ENCODE measurements at places on chromosomes 6 and 20.

- DNase-seq: no peak
Measured at GRCh38 chr20:10170261-10170660, 48.4 kb upstream of the SNAP25 start.

- DNase-seq: no peak
Measured at GRCh38 chr20:53735536-53736050, 142.0 kb upstream of the ZNF217 start.

DNA sequence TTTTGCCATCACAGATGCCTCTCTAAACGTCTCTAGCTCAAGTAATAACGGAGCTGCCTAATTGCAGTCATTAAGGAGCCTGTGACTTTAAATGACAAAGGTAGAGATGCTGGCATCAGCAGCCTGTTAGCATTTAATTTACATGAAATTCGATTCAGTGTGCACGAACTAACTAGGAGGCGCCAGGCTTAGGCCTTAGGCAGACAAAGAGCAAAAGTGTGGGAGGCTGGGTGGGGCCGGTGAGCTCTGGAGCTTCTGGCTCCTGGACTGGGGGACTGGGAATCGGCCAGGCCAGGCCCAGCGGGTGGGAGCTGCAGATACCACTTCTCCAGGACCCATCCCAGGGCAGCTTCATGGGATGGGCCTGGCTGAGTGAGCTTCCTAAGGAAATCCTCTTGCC is 170.0 kb upstream of the AGPAT4 start:
- no peak for DNase-seq

GRCh38 chr6:110492584-110492983 is 16.2 kb upstream of the SLC22A16 start:
- no peak for DNase-seq

DNA sequence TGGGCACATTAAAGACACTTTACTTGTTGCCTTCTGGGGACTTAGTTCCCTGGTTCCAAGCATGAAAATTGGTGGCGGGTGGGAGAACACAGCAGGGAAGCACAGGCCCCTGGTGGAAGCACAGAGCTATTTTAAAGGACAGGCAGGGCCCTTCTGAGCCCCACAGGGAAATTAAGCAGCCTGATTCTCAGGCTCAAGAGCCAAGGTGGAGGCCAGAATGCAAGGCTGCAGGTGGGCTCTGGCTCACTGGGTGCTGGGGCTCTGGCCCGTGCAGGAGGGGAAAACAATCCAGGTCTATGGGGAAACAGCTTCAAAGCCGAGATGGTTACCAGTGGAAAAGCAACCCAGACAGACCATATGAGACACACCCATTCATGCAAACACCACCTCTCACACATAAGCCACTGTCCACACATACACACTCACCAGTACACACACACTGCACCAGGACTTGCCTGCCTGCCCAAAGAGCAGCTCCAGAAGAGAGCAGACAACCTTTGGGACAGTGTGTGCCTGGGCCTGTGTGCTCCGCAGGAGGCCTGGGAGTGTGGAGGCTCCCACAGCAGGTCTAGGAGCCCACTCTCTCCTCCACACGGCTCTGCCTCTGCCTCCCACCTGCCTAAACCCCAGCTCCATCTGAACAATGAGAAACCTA is 30.6 kb downstream of the TFEB start:
- DNase-seq: no peak

DNA sequence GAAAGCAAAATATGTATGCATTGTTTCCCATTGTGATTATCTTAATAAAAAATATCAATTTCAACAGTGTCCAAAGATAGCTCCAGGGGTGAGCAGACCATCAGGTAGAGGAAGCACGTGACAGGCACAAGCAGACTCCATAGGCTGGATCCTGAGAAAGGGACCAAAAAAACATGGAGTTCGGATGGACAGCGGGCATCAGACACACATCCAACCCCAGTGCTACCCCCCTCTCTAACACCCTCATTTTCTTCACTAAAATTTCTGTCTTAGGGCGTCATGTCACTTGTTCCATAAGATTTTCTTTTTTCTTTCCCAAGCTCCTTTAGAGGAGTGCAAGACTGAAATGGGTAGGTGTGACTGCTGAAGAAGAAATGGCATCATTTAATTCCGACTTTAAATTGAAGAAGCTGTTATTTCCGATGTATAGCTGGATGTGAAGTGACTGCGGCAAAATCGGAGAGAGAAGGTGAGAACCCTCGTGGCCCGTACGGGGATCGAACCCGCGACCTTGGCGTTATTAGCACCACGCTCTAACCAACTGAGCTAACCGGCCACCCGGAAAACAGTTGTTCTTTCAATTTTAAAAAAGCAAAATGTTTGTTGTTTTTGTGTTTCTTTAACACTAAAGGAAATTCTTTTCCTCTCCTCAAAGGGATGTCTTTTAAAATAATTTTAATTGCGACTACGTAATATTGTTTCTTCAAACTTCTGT is 10.3 kb upstream of the PRSS16 start:
- no peak for DNase-seq

GRCh38 chr20:34998331-34998950 is 42.8 kb downstream of the MYH7B start:
- DNase-seq: no peak

GRCh38 chr6:96542702-96543101 is 20.2 kb upstream of the FHL5 start:
- DNase-seq: no peak

- no peak for DNase-seq
Measured at GRCh38 chr6:30311671-30312070, 15.1 kb upstream of the TRIM39 start.

GRCh38 chr20:13659288-13659687 is 20.6 kb upstream of the TASP1 start:
- no peak for DNase-seq

GRCh38 chr6:150243620-150244314 is 100.9 kb downstream of the PPP1R14C start:
- no peak for DNase-seq

- DNase-seq: no peak
Measured at GRCh38 chr6:119476554-119476953, 127.0 kb upstream of the MAN1A1 start.

GRCh38 chr6:111541026-111541681 is 58.1 kb upstream of the REV3L start:
- no peak for DNase-seq

DNA sequence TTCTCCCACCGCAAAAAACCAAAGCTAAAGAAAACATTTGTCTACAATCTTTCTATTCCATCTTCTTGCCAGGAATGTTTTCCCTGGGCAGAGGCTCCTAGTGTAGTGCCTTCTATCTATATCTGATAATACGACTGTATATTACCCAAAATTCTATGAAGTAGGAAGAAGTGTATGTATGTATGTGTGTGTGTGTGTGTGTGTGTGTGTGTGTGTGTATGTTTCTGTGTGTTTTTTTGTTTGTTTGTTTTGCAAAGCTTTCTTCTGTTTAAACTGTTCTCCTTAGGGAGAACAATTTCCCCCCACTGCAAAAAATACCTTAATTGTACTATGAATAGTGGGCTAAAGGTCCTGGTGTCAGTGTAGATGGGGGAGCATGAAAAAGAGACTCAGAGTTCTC is 312.6 kb upstream of the CITED2 start:
- DNase-seq: no peak

GRCh38 chr6:30487926-30488325 is 1.4 kb upstream of the HLA-E start:
- no peak for DNase-seq

DNA sequence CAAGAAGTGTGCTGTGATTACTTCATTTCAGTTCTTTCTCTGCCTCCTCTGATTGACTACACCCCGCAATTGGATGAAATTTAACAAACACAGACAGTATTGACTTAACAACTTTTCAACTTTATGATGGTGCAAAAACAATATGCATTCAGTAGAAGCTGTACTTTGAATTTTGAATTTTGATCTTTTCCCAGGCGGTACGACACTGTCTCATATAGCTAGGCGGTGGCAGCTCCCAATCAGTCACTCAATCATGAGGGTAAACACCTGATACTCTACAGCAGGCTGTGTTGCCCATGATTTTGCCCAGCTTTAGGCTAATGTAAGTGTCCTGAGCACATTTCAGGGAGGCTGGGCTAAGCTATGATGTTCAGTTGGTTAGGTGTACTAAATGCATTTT is 47.6 kb upstream of the MYLIP start:
- DNase-seq: no peak

GRCh38 chr6:38234141-38234540 is 405.6 kb downstream of the BTBD9 start:
- no peak for DNase-seq
